ENCODE measurements at places on chromosomes 6 and 20.

DNA sequence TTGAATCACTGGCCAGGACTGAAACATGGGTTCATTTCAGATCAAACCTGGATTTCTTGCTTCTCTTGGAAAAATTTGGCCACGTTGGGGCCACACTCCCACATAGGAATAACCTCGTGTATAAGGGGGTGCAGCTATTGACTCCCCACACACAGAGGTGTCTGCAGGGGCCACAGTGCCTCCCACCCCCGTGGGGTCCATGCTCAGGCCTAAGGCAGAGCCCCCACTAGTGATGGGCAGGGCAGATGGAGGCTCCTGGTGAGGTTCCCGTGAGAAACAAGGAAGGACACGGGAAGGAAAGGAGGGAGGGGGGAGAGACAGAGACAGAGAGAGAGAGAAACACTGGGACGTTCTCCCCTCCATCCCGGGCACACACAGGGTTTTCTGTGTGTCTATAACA lies 230.5 kb downstream of the ERMARD start:
- DNase-seq, result no peak

DNA sequence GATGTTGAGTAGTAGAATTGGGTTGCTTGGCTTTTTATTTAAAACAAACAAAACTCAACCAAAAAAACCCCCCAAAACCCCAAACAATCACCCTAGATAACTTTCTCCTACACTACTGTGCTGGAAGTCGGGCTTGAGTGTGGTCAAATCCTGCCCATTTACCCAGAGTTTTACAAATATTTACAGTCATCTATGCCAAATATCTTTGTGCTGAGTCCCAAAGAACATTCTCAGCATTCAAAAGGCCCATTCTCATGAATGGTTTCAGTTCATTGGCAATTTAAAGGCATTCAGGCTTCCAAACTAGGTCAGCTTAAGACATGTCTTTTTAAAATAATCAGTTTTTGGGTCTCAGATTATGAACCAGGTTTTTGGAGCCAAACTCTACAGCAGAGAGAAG lies 1.8 kb downstream of the RNF144B start:
- DNase-seq, result no peak

GRCh38 chr6:170035901-170036304 lies 255.0 kb downstream of the DLL1 start:
- no peak for DNase-seq

- peak; percentile 3 for DNase-seq
Measured at GRCh38 chr6:133609415-133610226, 279.3 kb upstream of the TCF21 start.

- no peak for DNase-seq
Measured at GRCh38 chr6:41637194-41638001, 870 bp upstream of the MDFI start.

GRCh38 chr6:1335367-1336037 lies 23.6 kb downstream of the FOXQ1 start:
- DNase-seq, result no peak

- DNase-seq, result no peak
Measured at GRCh38 chr20:41306061-41306727, 11.3 kb downstream of the ZHX3 start.

DNA sequence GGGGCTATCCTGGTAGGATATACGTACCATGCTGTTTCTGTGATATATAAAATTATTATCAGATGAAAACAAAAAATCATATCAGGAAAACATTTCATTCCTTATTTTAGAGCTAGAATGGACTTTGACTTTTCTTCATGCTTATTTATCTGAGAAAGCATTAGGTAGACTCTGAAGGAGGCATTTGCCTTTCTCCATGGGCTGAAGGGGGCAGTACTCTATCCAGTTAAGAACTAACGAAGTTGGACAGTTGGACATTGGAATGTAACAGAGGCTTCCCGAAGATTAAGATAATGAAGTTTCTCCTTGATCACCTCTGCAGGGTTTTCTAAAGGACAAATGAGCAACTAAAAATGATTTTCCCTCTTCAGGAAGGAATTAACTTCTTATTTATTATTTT lies 233.9 kb downstream of the SAMD5 start:
- no peak for DNase-seq

- DNase-seq, result no peak
Measured at GRCh38 chr6:42777126-42777822, 4.6 kb upstream of the BICRAL start.

- DNase-seq, result peak; percentile 82
Measured at GRCh38 chr6:134177753-134178160, 125.3 kb upstream of the SLC2A12 start.

All from suppressor macrophage (primary cell).